ENCODE measurements at places on chromosomes 5 and 9.

DNA sequence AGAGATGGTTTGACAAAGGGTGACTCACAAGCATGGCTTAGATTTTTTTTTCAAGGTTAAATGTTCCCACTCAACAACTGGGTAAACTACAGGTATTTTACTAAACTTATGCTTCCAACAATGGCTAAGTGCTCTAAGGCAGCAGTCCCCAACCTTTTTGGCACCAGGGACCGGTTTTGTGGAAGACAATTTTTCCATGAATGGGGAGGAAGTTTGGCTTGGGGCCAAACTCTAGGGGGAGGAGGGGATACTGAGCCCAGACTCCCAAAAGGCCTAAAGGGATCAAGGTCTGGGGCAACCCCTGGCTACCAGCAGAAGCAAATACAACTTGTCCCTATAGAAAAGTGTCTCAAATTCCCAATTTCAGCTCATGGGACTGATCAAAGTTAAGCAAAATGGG is 32.0 kb upstream of the HSD17B3 start:
- no peak for DNase-seq

GRCh38 chr9:16363073-16363781 is 507.2 kb downstream of the BNC2 start:
- DNase-seq = no peak

DNA sequence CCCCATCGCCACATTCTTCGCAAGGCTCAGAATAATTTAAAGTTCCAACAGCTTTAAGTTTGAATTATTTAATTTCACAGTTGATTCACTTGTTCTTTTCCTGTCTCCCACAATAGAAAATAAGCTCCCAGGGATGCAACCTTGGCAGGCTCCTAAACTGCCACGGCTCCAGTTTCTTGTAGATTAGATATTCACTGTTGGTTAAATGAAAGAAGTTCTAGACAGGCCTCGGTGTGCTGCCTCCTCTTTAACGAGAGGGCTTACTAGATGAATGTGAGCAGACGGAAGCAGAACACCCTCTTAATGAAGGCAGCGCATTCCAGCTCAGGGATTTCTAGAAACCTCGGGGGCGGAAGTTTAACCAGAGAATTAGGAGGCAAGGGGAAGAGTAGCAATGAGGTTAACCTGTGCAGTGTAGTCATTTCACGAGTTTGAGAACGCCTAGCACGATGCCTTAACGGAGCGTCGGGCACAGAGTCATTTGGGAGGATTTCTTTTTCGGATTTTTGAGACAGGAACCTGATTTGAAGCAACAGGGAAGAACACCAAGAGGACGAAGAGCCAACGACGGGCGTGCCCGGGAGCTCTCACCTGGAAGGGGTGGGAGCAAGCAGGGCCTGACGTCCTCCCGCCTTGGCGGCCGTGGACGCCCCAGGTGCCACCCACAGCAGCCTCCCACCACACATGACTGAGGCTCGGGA is 637 bp upstream of the SMC5 start:
- peak; percentile 21 for DNase-seq

DNA sequence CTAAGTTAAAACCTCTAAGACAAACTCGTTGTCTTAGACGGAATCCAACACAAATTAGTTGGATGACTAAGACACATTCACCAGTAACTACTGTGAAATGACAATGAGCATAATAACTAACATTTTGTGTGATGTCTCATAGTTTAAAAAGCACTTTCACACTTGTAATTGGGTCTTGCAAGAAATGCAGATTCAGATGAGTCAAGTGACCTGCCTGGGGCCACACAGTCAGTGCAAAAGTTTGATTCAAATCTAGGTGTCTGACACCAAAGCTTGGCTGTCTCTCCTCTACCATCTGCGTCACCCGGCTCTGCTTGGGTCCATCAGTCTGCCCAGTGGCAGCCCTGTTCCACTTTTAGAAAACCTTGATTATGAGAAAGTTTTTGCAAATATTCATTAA is 143.7 kb downstream of the TTLL11 start:
- no peak for DNase-seq

DNA sequence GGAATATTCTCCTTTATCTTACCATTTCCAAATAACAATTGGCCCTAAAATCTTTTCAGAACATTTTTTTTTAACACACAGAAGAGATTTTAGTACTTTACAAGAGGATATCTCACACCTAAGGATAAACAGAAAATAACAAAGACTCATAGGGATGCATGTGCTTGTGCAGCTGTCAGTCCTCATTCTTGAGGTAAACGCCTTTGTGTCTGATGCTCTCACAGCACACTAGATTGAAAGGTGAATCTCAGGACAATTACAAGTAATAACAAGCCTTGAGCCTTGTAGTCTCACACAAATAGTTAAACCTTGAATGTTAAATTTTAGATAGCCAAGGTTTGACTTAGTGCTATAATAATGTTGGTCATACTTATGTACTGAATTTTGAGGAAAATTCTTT is 439.2 kb downstream of the PTPRD start:
- DNase-seq = no peak

DNA sequence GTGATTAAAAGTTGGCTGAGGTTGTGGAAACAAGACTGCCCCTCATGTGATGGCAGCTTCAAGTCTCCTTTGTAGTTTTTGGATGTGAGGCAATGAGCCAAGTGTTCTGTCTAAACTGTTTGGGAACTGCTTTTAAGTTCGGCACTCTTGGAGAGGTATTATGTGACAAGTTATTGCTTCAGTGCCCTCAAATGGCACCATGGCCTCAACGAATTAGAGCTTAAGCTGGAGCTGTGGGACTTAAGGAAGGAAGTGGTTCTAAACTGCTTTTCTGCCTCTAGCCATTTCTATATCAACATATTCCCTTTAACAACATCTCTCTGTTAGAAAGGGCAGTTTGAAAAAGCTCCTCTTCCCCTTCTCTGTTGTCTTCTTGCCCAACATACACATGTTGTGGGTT is 227.7 kb downstream of the RFK start:
- DNase-seq = no peak

DNA sequence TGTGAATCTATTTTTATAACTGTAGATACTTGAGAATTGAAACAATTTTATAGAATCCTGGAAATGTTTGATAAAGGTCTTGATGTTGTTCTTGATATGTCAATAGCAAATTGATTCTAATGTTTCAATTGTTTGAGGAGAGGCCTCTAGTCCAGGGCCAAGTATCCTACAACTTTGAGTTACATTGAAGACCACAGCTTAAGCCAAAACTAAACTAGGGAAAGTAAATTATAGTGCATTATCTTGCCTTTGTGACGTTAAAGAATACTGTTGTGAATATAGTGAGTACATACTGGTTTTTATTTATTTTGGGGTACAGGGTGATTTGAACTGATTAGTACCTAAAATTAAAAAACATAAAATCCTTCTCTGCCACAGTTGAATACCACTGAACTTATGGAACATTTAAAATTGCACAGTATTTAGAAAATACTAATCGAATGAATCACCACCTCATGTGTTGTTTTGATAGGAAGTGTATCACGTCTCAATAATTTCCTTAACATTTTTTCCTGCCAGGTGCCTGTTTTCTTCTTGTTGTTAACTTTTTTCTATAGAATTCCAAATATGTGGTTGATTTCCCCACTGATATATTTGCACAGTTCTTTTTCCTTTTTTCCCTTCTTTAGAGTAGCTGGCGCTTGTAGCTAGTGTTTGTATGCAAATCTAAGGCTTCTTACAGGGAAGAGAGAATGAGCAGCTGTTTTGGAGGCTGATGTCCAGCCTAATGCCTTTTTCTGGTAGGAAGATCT is 12.5 kb downstream of the ARHGEF28 start:
- no peak for DNase-seq

DNA sequence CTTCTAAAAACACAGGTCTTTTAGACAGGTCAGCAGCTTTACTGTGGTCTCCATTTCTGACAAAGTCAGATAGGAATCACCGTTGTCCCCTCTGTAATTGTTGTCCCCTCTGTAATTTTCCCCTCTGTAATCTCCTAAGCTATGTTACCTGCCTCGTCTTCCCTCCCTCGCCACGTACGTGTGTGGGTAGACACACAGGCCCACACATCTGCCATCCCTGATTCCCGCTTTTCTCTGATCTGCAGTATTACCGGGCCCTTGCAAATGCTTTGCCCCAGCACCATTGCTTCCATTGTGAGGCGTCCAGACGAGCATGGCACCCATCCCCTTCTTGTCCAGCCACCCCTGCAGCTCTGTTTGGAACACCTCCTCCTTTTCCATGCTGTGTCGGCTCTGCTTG is 45.0 kb upstream of the POMT1 start:
- no peak for DNase-seq

GRCh38 chr5:55649963-55650362 is 62.2 kb downstream of the SLC38A9 start:
- no peak for DNase-seq

GRCh38 chr9:119033596-119033995 is 335.6 kb downstream of the BRINP1 start:
- DNase-seq = no peak

DNA sequence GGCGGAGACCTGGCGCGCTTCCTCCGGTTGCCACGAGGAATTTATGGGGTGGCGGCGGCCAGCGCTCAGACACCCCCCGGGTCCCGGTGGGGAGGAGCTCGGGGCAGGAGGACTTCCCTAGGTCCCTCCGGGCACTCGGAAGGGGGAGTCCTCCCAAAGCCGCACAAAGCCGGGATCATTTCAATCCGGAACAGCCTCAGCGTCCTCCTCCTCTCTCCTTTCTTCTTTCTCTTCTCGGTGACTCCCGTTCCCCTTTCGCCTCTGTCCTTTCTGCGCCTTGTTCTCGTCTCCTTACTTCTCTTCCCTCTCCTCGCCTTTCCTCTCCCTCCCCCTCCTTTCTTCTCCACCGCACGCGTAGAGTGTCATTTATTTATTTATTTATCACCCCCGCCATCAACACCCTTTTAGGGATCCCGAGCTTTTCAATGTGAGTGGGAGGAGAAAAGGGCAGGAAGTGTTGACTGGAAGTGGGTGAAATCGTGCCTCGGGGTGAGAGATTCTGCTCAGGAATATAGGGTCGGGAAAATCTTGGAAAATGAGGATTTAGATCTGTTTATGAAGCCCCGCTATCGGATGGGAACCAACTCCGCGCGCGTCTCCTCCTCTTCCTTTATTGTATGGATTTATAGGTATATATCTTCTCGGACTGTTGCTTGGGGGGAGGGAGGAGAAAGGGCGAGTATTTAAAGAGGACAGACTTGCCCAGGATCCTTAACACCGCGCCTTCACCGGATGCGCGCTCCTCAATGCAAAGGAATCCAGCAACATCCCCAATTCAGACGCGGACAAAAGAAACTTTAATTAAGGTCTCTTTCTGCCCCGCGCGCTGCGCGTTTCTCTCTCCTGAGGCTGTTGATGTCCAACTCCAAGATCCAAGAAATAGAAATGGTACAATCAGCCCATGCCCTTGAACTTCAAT is 2.0 kb upstream of the ZNF462 start:
- DNase-seq = no peak

Measured in NCI-H1436 treated with DMSO at 0.1 percent for 48 hours (cell line).